ENCODE measurements at places on chromosomes 2 and 18. TPM values are rescaled to one million over a fixed set of nuclear protein-coding genes. Genes with fewer than 3 reads are reported as not detected.

DNA sequence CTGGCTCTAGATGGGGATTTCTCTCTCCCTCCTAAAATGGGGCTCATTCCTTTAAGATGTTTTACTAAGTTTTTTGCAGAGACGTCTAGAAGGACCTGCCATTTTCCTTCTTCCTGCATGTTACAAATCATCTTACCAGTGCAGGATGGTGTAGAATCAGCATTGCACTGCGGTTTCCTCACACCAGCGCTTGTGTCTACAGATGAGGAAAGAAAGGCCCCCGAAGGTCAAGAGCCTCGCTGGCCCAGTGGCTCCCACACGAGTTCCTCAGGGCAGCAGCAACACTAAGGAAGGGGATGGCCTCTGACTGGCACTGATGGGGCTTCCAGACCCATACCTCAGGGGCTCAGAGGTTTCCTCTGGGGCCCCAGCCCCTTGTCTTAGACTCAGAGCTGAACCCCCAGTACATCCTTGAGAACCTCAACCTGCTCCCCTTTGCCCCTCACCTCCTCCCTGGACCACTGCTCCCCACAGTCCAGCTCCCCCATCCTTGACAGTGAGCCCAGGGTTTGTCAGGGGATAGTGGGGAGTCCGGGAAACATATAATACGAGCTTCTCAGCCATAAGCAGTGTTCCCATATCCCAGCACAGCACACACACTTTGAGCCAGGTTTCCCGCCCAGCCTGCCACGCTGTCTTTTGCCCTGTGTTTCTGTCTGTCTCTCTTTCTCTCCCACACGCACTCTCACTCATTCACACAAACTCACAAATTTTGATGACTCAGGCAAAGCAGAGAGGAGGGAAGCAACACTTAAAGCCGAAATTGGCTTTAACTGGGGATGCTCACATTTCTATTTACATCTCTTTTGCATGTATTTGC lies 29.4 kb downstream of the ZFP36L2 start:
- H3K36me3 ChIP-seq = no peaks in the 10 kb centered on the region
- H3K27ac ChIP-seq = no peak overlapping the region
- H3K27me3 ChIP-seq = no peaks in the 10 kb centered on the region
- H3K4me3 ChIP-seq = no peak overlapping the region
- peaks cover 28% of the 10 kb centered on the region for H3K4me1 ChIP-seq

GRCh38 chr2:16386431-16386830 lies 279.2 kb downstream of the CYRIA start:
- no peaks in the 10 kb centered on the region for H3K27me3 ChIP-seq
- no peaks in the 10 kb centered on the region for H3K36me3 ChIP-seq
- peaks cover 34% of the 10 kb centered on the region for H3K4me1 ChIP-seq
- no peak overlapping the region for H3K4me3 ChIP-seq

DNA sequence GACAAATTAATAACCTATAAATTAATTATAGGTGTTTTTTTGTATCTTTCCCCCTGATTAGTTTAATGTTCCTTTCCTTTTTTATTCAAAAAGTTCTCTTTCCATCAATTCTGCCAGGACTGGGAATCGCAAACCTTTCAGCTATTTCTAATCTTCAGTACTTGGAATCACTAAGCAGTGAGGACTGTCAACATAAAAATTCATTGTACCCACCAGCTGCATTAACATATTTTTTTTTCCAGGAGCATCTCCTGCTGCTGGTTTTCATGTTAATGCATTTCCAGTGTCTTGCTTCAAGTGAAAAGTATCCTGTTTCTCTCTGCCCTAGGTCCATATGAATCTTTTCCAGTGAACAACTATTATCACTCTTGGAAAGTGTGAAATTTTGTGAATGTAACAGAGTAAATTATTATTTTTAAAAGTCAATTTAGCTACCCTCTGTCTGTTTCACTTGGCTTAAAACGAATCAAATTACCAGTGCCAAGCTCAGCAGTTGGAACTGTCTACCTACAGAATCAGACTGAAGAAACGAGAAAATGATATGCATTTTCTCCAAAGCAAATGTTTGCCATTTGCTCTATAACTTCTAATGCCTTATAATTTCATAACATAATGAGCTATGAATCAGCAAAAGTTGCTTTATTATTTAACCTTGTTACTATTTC lies 804.4 kb downstream of the EPHA4 start:
- no peak overlapping the region for H3K4me3 ChIP-seq
- no peaks in the 10 kb centered on the region for H3K36me3 ChIP-seq
- H3K27ac ChIP-seq = no peak overlapping the region
- H3K4me1 ChIP-seq = no peaks in the 10 kb centered on the region
- no peaks in the 10 kb centered on the region for H3K27me3 ChIP-seq

- no peaks in the 10 kb centered on the region for H3K27me3 ChIP-seq
- no peaks in the 10 kb centered on the region for H3K36me3 ChIP-seq
- peak; percentile 36 for DNase-seq
- H3K4me1 ChIP-seq = no peaks in the 10 kb centered on the region
Measured at GRCh38 chr2:20781656-20782265, 41.1 kb downstream of the LDAH start.

GRCh38 chr2:71612581-71613402 lies 159.4 kb downstream of the DYSF start:
- H3K27ac ChIP-seq = no peak overlapping the region
- peaks cover 12% of the 10 kb centered on the region for H3K4me1 ChIP-seq
- no peak overlapping the region for H3K4me3 ChIP-seq
- no peaks in the 10 kb centered on the region for H3K27me3 ChIP-seq

GRCh38 chr2:131093696-131094462 lies 619 bp upstream of the FAM168B start:
- H3K4me3 ChIP-seq = peak overlapping the region; percentile 87
- peak overlapping the region; percentile 100 for H3K27ac ChIP-seq
- H3K4me1 ChIP-seq = no peaks in the 10 kb centered on the region
- peaks cover 4% of the 10 kb centered on the region for H3K36me3 ChIP-seq
- DNase-seq = no peak
- H3K27me3 ChIP-seq = no peaks in the 10 kb centered on the region

DNA sequence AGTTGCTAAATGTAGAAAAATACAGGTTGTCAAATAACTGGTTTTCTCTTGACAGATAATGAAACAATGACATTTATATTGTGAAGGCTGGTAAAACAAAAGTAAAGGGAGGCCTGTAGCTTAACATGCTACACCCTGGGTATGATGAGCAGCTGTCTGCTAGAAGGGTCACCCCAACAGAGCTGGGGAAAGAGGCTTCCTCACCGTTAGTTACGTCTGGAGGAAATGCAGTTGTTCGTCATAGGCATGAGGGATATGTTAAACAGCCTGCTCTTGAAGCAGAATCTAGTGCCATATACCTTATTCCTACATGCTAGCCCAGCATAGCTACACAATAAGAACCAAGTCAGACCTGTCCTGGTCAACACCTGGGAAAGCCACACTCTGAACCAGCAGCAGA lies 49.9 kb downstream of the LPIN2 start:
- H3K4me3 ChIP-seq = no peak overlapping the region
- DNase-seq = no peak
- no peaks in the 10 kb centered on the region for H3K27me3 ChIP-seq
- peaks cover 14% of the 10 kb centered on the region for H3K4me1 ChIP-seq
- H3K36me3 ChIP-seq = no peaks in the 10 kb centered on the region

DNA sequence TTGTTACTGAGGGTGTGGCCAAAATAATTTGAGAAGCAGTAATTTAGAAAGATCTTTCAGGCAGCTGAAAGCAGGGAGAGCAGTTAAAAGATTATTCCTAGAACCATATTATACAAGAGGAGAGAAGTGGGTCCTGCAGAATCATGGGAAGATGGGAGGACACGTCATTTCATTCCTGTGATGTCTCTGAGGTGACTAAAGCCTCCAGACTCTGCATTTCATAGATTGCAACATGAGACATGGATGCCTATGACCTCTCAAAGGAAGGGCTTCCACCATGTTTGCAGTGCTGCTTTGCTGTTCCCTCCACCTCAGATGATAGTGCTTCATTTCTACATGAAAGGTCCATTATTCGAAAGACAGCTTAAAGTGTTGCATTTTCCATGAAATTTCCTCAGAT lies 788.4 kb downstream of the TSN start:
- no peaks in the 10 kb centered on the region for H3K27me3 ChIP-seq
- no peak overlapping the region for H3K27ac ChIP-seq

GRCh38 chr2:21096458-21096857 lies 27.3 kb upstream of the TDRD15 start:
- H3K27me3 ChIP-seq = no peaks in the 10 kb centered on the region
- H3K36me3 ChIP-seq = no peaks in the 10 kb centered on the region
- no peak overlapping the region for H3K4me3 ChIP-seq

DNA sequence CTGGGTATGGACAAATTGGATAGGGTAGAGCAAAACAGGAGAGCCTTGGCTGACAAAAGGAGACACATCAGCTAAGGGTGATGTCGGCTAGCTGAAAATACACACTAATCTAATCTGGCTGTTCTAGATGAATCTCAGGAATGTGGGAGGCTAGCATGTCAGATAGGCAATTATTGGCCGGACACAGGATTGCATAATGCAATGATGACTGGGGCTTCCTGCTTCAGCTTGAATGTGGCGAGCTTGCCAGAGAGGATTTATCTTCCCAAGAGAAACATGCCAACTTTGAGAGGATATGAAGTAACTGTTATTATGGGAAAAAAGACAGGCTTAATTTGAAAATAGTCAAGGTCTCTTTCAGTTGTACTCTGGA lies 102.4 kb downstream of the TRIB2 start:
- H3K4me3 ChIP-seq = no peak overlapping the region
- peak; percentile 100 for DNase-seq
- no peaks in the 10 kb centered on the region for H3K36me3 ChIP-seq
- no peak overlapping the region for H3K27ac ChIP-seq
- no peaks in the 10 kb centered on the region for H3K27me3 ChIP-seq
- peaks cover 6% of the 10 kb centered on the region for H3K4me1 ChIP-seq

The SOWAHC gene
- 13.0 TPM for total RNA-seq

- H3K36me3 ChIP-seq = no peaks in the 10 kb centered on the region
- no peak overlapping the region for H3K27ac ChIP-seq
- H3K27me3 ChIP-seq = no peaks in the 10 kb centered on the region
- no peaks in the 10 kb centered on the region for H3K4me1 ChIP-seq
Measured at GRCh38 chr2:28445448-28446258, 50.2 kb upstream of the PLB1 start.

DNA sequence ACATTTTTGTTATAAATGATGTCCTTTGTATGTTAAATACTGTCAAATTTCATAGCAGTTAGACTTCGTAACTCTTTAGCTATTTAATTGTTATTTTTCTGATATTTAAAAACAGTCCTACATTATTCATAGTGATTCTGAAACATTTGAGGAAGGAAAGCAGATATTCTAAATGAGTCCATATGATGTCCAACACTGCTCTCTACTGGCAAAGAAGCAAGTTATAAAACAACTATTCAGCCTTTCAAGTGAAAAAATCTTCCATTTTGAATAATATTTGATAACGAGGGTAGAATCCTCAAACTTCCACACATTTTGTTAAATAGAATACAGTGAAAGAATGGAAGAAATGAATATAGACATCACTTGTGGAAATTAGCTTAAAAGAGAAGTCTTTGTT lies 220.8 kb downstream of the GULP1 start:
- no peaks in the 10 kb centered on the region for H3K36me3 ChIP-seq
- no peaks in the 10 kb centered on the region for H3K27me3 ChIP-seq
- peak; percentile 50 for DNase-seq
- no peak overlapping the region for H3K4me3 ChIP-seq
- H3K27ac ChIP-seq = no peak overlapping the region

- no peaks in the 10 kb centered on the region for H3K4me1 ChIP-seq
- no peak overlapping the region for H3K4me3 ChIP-seq
- H3K36me3 ChIP-seq = no peaks in the 10 kb centered on the region
Measured at GRCh38 chr18:9884532-9885140, 1.1 kb upstream of the TXNDC2 start.

DNA sequence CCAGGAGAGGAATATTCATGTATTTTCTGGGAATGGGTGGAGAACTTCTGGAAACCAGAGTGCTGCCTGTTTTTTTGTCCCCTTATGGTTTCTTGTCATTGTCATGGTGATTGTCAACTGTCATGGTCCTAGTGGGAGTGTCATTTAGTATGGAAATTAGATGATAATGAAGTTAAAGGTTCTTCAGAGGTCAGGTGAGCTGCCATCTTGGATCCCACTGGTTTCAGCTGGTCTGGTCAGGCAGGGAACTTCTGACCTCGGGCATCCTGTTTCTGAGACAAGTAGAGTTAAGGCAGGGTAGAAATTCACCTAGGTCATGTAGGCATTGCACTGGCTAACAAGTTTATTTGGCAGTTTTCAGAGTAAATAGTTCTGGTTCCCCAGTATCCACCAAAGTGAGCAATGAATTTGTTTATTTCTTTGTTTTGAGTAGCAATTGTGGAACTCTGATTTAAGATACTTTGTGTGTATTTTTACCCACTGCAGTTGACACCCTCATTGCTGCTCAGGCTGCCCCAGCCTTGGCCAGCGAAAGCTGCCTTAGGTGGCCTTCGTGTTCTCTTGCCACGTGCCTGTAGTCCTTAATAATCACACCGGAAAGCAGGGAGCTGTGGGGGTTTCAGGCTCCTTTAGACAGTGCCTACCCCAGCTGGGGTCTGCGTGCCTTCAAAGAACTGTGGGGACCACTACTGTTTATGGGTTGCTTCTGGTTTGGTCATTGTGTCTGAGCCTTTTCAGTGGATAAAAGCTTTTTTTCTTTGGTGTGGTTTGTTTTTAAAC lies 48.7 kb downstream of the NCK2 start:
- no peak overlapping the region for H3K4me3 ChIP-seq
- no peaks in the 10 kb centered on the region for H3K36me3 ChIP-seq
- H3K4me1 ChIP-seq = peaks cover 33% of the 10 kb centered on the region
- no peak for DNase-seq
- no peaks in the 10 kb centered on the region for H3K27me3 ChIP-seq
- H3K27ac ChIP-seq = no peak overlapping the region

The NRBP1 gene
- 122 TPM for total RNA-seq

The CCDC74B gene
- 17.0 TPM for total RNA-seq

DNA sequence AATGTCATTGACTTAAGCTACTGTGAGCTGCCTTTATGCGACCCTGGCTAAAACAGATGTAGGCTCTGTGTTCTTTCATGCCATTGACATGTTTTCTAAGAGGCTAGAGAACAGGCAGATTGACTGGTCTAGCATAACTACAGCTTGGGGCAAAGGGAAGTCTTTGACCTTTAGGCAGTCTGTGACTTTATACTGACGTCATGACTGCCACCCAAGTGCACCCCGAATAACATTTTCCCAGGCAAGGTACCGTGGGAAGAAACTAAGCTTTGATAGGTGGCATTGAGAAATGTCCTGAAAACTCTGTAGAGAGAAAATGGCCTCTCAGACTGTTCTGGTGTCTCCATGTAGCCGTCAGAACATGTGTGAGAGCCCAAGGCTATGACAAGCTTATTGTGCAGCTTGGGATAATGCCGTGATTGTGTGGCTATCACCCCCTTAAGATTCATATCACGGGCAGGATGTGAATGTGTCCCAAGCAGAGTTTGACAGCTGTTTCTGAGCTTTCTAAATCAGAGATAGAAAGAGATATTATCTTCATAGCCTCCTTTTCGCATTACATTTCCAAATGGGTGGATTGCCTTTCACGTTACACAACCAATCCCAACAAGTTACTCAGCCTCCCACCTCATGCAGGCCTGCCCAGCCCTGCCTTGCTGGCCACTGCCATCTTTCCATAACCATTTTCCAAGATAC lies 672.2 kb upstream of the ACVR2A start:
- H3K4me3 ChIP-seq = no peak overlapping the region
- H3K27me3 ChIP-seq = no peaks in the 10 kb centered on the region
- no peak overlapping the region for H3K27ac ChIP-seq
- DNase-seq = no peak

Measured in cardiac muscle cell (in vitro differentiated cells and primary cell).